Naive thymus-derived CD8-positive, alpha-beta T cell (primary cell): ENCODE measurements at places on chromosomes 12 and 14. TPM values are rescaled to one million over a fixed set of nuclear protein-coding genes. Genes with fewer than 3 reads are reported as not detected.

GRCh38 chr14:75144944-75145343 is 18.1 kb upstream of the NEK9 start:
- DNase-seq, result no peak

DNA sequence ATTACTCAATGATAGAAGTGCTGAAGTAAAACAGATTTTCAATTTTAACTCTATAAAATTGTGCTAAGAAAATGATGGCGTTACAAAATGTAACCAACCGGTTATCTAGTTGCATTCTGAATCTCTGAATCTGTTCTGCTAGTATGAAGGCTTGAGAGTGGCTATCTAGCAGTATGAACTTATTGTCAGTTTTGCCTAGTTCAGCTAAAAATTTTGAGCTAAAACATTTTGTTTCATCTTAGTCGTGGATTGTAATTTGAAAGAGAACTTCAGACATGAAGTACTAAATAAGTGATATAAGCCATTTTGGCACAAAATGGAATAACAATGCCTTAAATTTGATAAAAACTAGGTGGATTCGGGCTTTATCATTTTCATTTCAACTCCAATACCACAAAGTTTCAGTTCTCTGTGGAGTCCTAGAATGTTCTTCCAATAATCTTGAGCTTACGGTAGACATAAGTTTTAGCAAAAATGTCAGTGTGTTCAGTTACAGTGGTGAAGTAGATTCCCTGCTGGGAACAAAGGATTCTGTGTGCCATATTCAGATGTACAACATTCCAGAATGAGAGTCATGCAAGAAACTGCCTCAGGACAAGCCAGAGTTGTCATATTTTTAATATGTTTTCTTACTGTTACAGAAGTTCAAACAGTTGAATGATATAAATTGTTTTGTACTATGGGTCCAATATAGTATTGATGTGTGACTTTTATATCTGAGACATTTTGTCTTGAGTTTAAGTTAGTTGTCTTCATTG is 28.1 kb downstream of the ATP6V1D start:
- DNase-seq, result no peak

NANOG gene
- polyA plus RNA-seq, result not detected

DNA sequence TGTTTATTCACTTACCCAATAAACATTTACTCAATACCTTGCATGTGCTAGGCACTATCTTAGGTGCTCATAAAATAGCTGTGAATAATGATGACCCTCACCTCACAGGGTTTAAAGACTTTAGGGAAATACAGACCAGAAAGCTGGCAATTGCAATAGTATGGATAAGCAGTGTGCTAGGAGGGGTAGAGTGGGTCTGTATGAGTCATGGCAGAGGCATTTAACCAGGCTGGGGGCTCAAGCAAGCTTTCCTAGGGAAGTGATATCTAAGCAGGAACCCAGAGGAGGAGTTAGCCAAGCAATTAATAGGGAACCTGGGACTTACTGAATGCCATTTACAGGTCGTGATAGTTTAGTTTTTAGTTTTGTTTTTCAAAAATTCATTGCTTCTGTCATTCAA is 123.9 kb upstream of the CCDC198 start:
- DNase-seq, result no peak

DNA sequence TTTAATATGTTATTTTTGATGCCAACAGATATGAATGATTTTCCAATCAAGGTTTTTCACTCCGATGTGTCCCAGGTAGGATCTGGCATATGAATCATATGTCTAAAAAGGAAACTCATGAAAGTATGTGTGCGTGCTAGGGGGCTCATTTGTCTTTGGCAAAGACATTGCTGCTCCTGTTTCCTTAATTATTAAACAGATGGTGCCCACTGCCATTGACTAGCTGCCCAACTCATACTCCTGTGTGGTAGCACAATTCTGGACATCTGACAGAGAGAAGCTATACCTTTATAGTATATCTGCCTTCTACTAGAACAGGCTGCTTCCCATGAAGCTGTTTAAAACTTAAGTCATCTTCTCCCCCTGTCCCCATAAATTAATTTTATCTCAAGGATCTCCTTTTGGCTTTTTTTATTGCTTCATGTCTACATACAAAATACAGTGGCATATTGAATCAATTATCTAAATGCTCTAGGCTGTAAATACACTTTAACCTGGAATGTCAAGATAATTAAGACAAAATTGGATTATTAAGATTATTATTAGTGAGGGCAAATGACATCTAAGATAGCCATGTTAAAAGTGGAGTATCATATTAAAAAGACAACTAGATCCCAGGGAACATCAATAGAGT is 1.4 kb upstream of the PDE3A start:
- DNase-seq, result no peak

DNA sequence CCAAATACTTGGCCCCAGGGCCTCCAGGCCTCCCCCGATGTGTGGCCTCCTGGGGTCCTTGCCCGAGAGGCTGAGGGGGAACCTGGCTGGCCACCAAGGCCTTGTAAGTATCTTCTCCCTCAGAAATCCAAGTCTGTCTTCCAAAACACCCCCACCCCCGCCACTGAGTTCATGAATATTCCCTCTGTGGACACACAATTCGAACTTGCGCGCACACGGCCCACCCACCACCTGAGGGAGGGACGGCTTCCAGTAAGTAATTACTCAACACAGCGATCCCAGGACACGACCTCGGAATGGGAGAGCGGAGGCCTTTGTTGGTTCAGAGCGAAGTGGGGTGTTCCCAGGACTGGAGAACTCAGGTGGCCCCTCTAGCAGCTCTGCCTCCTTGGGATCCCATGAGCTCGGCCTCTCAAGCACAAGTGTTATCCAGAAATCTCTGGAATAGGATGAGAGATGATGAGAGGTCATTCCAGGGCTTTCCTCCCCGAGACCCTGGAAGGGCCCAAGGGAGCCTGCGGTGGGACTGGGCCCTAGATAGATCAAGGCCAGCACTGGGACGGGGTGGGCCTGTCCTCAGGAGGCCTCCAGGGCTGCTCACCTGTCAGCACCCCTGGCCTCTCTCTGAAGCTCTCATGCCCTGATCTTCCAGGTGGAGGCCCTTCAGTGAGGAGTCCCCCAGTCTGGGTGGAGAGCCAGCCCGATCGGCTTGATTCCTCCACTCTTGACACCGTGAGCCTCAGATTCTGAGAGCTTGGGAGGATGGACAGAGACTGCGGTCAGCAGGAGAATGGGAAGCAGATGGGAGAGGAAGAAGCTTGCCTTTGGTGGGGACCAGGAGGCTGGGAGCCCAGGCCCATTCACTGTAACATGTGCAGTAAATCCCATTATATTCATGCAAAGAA is 219.0 kb upstream of the RTL1 start:
- DNase-seq, result no peak

- DNase-seq, result no peak
Observed at GRCh38 chr14:76531821-76532318, 155.9 kb downstream of the ESRRB start.

DNA sequence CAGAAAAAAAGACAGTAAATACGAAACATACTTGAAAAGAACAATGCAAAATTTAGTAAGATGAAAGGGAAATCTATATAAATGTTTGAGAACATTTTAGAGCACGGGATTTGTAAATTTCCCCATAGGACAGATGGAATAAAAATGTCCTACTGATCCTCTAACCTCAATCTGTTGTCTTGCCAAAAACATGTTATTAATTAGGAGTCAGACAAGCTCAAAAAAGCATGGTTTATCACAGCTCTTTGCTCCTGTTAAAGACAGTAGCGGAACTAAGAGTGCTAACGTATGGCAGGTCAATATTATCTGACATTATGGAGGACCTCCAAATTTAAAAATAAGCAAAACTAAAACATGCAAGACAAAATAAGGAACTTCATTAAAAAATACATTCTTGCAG is 12.9 kb downstream of the GMFB start:
- no peak for DNase-seq

TIGAR gene
- polyA plus RNA-seq, result 2.5 TPM
